NCI-H1436 treated with DMSO at 0.1 percent for 48 hours (cell line): ENCODE measurements at places on chromosomes 6 and 20.

GRCh38 chr6:83429857-83430610 lies 817 bp downstream of the ME1 start:
- no peak for DNase-seq

DNA sequence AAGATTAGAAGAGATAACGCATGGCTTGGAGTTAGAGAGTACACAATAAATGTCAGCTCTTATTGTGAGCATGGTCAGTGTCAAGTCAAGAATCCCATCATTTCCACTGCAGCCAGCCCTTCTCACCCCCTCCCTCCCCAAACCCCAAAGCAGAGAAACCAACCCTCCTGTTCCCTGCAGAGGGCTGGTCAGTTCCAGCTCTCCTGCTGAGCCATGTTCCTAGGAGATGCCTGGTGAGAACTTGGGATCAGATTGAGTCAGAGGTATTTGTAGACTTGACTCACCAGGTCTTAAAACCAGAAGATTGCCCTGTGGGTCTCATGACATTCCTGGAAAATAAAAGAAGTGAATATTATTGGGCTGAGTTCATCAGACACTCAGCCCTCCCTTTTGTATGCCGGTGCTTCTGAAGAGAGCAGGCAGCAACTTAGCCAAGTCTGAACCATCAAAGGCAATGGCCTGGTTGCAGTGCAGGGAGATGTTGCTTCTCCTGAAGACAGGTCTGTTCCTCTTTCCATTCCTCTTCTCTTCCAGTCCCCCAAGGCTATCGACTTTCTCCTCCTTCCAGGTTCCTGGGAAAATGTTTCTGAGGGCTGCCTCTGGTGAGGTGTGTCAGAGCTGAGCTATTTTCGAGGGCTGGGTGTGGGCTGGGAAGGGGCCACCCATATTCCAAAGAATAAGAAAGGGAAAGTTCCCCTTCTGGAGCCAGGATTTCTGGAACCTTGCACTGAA lies 278.2 kb upstream of the SUPT3H start:
- no peak for DNase-seq

GRCh38 chr20:63264000-63264399 lies 8.6 kb upstream of the ARFGAP1 start:
- DNase-seq = no peak

DNA sequence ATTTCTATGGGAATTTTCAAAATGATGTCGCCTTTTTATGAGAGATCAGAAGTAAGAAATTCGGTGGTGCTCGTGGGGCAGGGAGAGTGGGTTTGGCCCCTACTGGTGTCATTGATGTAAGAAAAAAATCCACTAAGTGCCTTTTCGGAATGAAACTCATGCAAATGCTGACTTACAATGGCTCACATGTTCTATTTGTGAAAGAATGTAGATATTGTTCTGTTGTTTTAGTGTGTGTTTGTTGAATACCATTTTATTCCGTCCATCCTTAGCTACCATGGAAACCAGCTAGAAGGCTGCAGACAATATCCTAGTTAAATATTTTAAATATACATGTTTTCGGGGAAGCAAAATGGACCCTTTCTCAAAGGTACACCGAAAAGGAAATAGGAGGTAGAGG lies 304.9 kb downstream of the TAF4 start:
- DNase-seq = no peak

GRCh38 chr20:50517817-50518154 lies 7.6 kb downstream of the PTPN1 start:
- no peak for DNase-seq

- no peak for DNase-seq
These were observed 245.9 kb downstream of the FARS2 start for GRCh38 chr6:5507131-5507681.
